ENCODE measurements at places on chromosomes 4 and X.

GRCh38 chr4:123510221-123510620 lies 113.6 kb downstream of the SPRY1 start:
- no peak for DNase-seq

GRCh38 chr4:186915816-186916215 lies 192.2 kb upstream of the FAT1 start:
- DNase-seq, result no peak

GRCh38 chr4:3447431-3448395 lies 5.9 kb downstream of the HGFAC start:
- no peak for DNase-seq

- peak; percentile 28 for DNase-seq
Observed at GRCh38 chr4:95181243-95181995, 367.4 kb downstream of the UNC5C start.

DNA sequence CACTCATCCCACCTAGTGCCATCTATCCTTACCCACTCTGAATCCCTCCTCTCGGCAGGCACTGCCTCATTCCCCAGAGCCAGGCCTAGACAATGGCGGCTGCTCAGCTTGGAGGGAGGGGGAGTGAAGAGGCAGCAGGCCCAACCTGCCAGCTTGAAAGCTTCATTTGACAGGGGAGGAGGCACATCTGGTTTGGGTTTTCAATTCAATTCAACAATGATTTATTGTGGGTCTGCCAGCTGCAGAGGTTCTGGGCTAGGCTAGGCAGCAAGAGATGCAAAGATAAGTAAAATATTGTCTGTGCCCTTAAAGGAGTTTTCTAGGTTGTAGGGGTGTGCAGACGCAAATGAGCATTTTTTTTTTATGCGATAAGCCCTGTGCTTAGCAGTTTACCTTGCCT lies 58.5 kb downstream of the RTL9 start:
- DNase-seq, result no peak

DNA sequence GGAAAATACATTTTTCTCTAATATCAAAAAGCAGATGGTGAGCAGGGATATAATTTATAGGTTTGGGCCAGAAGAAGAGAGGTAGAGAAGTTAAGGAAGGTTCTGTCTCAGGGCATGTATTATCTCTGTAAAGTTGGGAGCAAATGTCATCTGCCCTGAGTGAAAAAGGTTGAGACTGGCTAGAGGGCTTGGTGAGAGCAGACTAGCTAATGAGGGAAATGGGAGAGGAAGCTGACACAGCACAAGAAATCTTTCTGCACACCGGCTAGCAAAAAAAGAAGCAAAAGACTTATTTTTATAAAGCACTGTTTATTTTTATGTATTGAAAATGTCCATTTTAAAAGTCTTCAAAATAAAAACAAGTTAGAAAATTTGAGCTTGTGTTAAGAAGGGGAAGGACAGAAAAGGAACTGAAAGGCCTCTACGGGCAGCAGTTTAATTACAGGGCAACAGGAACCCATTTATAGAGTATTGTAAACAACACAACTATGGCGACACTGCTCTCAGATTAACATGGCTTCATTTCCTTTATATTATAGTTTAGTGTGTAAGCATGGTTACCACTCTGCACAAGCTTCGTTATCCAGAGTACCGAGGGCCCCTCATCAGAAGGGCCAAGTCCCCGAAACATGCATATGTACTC lies 17.4 kb downstream of the CD40LG start:
- no peak for DNase-seq

DNA sequence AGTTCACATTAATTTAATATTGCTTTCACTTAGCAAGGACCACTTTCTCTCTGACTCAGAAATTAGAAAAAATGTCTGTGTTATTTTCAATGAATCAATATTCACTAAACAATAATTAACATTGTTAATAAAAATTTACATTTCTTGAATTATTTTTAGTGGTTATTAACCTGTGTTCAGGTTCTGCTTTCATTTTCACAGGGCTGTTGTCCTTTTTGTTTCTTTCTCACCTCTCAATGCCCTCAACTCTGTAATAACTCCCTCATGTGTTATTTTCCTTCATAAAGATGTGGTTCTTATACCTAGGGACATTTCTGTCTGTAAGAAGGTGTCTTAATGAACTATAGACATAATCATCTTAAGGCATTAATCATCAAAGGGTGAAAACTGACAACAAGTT lies 43.1 kb upstream of the PRR27 start:
- DNase-seq, result no peak

DNA sequence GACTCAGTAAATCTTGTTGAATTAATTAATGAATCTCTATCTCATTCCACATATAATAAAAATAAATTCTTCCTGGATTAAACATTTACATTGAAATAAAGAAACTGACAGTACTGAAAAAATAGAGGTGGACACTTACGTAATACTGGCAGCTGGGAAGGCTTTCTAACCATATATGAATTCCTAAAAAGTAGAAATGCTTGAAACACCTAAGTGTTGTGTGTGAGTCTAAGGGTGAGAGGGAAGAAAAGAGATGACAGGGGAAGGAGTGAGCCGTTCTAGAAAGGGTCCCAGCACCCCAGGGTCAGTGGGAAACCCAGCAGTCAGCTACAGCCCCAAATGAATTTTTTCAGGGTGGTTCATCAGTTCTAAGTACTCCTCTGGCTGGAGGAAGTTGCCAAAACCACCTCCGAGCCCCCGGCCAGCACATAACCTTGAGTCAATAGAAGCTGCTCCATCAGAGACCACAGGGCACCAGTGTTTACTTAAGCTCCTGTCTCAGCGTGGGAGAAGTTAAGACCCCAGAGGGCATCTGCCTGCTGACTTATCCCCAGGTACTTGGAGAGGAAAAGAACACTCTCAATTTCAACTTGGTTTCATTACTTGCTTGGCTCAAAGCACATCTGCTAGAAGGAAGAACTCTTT lies 18.3 kb downstream of the GAB3 start:
- no peak for DNase-seq

GRCh38 chr4:138438608-138439007 lies 196.5 kb upstream of the SLC7A11 start:
- no peak for DNase-seq

GRCh38 chr4:19403786-19404370 lies 847.8 kb upstream of the SLIT2 start:
- DNase-seq, result no peak

DNA sequence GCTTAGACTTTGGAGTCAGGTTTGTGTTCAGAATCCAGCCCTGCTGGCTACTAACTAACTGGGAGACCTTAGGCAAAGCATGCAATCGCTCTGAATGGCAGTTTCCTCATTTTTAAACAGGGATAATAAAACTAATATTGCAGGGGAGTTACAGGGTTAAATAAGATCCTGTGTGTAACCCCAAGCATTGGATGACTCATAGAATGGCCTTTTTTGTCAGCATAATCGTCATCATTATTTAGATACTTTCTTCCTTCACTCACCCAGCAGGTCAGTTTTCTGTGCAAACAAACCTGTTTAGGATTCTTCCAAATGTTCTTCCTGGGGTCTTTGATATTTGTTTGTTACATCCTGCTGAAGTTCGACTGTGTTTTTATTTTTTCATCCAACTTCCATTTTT lies 208.2 kb downstream of the EVC2 start:
- DNase-seq, result no peak

- DNase-seq, result no peak
Observed at GRCh38 chr4:57607566-57608180, 497.5 kb upstream of the IGFBP7 start.

GRCh38 chr4:150769248-150769647 lies 187.3 kb downstream of the MAB21L2 start:
- no peak for DNase-seq

Measured in activated naive CD4-positive, alpha-beta T cell treated with anti-CD3 and anti-CD28 coated beads for 36 hours (primary cell).